Inflammatory macrophage treated with lipopolysaccharide for 1 hour (primary cell): ENCODE measurements at places on chromosomes 1 and 21.

GRCh38 chr1:219542828-219543518 lies 69.9 kb downstream of the ZC3H11B start:
- DNase-seq = no peak

DNA sequence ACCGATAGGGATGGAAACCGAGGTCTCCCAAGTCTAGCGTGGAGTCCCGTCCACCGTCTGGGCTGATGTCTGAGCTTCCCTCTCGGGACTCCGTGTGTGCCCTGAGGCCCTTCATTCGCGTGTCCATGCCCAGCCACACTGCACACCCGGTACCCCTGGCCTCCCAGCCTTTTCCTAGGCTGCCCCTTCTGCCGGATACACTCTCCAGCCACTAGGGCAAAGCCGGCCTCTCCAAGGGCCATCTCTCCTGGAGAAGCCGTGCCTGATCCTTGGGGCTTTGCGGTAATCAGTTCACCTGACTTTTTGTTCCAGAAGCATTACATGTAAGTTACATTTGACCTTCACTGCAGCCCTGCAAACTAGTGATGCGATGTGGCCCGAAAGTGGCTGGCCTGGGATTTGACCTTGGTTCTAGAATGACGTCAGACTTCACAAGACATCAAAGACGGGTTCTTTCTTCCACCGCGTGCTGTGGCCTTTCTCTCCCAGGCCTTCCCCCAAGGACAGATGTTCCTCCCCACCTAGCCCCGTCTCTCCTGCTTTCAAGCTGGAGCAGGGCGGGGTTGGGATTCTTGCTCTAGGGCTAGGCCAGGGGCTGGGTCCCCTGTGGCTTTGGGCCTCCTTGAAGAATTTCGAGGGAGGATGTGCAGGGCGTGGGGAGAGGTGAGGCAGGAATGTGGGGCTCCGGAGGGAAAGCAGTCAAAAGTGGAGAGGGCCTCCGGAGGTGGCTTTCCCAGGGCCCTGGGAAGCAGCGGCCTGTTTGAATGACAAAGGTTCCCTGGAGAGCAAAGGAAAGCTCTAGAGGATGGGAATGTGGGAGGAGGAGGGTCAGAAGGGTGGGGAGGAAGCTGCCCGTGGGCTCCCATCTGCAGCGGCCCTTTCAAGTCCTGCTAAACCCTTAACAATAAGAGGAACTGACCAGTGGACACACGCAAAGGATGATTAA lies 49.7 kb upstream of the SLC2A1 start:
- no peak for DNase-seq

DNA sequence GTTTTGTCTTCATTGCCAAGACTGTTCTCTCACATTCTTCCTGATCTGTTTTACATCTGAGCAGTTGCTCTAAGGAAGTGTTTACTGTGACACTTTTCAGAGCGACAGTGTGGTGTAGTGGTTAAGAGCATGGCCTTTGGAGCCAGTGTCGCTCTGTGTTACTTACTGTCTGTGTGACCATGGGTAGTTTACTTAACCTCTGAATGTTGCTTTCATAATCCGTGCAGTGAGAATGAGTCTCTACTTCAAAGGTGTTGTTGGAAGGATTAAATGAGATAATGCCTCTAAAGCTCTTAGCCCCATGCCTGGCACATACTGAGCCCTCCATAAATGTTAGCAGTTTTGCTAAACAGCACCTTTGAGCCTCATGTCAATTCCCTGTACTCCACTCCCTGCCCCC lies 35.9 kb upstream of the ZFP69B start:
- no peak for DNase-seq

DNA sequence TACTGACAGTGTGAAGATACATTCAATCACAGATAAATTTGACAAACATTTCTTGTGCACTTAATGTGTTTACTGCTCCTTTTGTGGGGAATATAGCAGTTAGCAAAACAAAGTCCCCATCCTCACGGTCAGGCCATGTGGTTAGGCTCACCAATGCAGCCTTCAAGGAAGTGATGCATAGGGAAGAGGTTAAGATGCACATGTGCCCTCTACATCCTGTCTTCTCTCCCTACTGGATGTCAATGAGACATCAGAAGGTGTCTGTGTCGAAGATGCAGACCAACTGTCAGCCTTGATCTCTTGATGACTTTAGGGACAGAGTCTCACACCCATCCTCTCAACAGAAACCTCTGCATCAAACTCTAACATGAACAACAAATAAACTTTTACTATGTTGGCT lies 78.7 kb downstream of the FH start:
- no peak for DNase-seq

DNA sequence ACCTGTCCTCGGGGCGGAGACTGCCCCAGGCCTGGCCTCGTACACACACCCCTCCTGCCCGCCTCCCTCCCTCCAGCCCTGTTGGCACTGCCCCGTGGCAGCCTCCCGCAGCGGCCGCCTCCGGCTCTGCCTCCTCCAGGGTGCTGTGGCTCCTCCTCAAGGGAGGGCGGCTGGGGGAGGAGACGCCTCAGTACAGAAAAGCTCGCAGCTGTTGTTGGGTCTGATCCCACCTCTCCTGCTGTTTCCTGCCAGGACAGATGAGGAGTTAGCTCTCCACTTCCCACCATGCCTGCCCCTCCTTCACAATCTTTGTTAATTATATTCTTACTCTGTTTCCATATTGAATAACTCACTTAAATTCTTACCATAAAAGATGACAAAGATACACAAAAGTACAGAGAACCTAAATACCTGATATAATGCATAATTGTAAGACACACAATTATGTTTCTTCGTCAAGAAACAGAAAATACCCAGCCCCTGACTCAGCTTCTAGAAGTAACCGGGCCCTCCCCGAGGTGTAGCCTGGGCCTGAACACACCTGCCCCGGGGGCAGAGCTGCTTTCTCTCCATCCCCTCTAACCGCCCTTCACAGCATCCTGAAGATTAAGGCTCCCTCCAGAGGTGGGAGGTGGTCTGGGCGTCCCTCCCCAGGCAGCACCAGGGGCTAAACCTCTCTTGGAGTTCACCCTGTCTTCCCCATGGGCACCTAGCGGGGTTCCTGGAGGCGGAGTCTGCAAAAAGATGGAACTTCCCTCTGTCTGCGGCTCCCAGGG lies 30.6 kb upstream of the COL6A1 start:
- DNase-seq = no peak

GRCh38 chr1:32063261-32063681 lies 9.5 kb upstream of the TMEM39B start:
- peak; percentile 56 for DNase-seq

DNA sequence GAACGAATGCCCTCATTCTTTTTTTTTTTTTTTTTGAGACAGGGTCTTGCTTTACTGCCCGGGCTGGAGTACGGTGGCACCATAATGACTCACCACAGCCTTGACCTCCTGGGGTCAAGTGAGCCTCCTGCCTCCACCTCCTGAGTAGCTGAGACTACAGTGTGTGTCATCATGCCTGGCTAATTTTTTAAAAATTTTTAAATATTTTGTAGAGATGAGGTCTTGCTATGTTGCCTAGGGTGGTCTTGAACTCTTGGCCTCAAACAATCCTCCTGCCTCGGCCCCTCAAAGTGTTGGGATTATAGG lies 69.4 kb downstream of the ALG14 start:
- no peak for DNase-seq

- DNase-seq = no peak
These were observed 3.8 kb upstream of the INKA2 start for GRCh38 chr1:111742938-111743549.

DNA sequence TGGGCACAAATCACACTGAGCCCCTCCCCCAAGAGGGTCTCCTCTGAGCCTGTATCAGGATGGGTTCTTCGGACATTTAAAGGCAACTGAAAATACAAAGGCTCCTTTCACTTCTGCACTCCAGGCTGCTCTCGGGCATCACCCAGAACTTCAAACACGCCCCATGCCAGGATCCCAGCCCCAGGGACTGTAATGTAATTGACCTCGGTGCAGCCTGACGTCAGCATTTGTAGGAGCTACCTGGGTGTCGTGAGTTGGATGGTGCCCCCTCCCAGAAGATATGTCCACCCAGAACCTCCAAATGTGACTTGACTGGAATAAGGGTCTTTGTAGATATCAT lies 95.2 kb downstream of the PSMG1 start:
- DNase-seq = no peak

- no peak for DNase-seq
These were observed 231.0 kb downstream of the RERE start for GRCh38 chr1:8586438-8586837.

GRCh38 chr1:234686035-234686434 lies 76.1 kb upstream of the IRF2BP2 start:
- DNase-seq = no peak

GRCh38 chr1:192830595-192831246 lies 21.9 kb downstream of the RGS2 start:
- no peak for DNase-seq

DNA sequence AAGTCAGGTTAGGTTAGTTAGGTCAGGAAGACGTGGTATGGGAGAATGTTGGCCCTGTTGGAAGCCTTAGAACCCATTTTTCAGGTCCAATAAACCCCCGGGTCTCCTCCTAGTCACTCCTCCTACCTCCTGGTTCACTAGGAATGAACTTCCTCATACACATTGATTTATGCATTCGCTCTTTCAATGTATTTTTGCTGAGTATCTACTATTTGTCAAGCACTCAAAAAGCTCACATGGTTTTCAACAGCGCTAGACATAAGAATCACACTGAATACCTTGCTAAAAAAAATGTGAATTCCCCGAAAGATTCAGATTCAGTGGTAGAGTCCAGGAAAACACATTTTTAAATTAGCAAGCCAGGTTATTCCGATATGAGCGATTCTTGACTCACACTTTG lies 85.8 kb upstream of the LRRN2 start:
- no peak for DNase-seq

DNA sequence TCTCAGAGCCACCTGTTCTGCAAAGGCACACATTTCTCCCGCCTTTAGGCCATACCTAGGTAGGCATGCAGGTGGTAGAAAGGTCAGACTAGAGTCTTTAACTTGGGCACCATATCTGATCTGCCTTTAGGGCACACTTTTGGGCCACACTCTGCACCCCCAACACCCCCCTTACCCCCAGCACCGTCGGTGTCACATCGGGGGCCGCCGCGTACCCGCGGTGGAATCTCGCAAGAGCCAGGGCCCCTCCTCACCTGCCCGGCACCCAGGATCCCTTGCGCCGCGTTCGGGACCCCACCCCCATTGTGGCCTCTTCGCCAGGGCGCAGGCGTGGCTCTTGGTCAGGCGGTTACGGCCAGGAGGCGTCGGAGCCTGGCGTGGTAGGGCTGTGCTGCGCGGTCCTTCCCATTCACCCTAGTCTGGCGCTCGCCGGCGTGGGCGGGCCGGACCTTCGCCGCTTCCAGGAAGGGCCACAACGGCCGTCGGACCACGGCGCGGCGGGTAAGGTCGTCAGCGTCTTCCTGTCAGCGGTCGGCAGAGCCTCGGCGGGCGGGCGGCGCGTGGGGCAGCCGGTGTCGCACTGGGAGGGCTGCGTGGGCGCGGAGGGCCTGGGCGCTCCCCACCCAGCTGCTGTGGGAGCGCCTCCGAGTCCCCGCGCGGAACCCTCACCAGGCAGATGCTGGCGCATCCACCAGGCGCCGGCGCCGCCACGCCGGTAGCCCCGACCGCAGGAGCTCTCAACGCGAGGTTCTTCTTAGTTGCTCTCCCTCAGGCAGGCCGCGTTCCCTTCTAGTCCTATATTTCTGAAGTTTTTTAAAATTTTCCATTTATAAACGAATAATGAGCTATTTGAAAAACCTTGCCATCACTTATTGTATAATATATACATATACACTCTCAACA lies at the start of gene DNAH14:
Gene DNAH14, plus strand, starts transcription at position 341 of the 903 bp plus-strand sequence. CDS start 23,028 bp downstream, outside the sequence.
- DNase-seq = peak; percentile 62

DNA sequence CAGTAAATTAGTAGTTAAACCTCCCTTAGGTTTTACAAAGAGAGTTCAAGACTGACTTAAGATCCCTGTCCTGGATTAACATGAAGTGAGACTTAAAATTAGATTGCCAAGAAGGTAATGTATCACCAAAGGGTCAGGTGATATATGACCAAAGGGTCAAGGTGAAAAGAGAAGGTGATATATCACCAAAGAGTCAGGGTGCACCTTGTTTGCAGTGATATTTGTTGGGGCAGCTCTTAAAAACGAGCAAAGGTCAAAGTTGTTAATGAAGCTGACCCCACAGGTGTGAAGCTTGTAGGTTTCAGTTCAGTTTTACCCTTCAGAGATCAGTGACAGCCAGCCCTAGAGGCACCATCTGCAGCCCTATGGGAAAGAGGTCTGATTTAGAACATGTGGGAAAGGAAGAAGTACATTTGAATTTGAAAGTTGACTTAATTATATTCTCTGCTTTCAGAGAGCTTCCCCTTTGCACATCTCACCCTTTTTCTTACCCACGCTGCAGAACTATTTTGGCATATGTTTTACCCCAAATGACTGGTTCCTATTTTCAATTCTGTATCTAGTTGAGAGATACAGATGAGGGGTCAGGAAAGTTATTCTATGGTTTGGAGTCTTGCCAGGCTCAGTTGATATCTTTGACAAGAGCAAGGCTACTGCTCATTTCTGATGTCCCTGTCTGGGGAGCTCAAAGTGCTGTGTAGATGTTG lies 170.8 kb downstream of the S1PR1 start:
- no peak for DNase-seq

GRCh38 chr1:67748630-67749029 lies 63.6 kb downstream of the GADD45A start:
- DNase-seq = peak; percentile 82

GRCh38 chr1:77412069-77412819 lies 130.4 kb downstream of the AK5 start:
- peak; percentile 18 for DNase-seq

- peak; percentile 24 for DNase-seq
These were observed 8.9 kb downstream of the XKR8 start for GRCh38 chr1:27968692-27969091.

- DNase-seq = no peak
These were observed 64.6 kb downstream of the GRIK1 start for GRCh38 chr21:29875036-29875716.

DNA sequence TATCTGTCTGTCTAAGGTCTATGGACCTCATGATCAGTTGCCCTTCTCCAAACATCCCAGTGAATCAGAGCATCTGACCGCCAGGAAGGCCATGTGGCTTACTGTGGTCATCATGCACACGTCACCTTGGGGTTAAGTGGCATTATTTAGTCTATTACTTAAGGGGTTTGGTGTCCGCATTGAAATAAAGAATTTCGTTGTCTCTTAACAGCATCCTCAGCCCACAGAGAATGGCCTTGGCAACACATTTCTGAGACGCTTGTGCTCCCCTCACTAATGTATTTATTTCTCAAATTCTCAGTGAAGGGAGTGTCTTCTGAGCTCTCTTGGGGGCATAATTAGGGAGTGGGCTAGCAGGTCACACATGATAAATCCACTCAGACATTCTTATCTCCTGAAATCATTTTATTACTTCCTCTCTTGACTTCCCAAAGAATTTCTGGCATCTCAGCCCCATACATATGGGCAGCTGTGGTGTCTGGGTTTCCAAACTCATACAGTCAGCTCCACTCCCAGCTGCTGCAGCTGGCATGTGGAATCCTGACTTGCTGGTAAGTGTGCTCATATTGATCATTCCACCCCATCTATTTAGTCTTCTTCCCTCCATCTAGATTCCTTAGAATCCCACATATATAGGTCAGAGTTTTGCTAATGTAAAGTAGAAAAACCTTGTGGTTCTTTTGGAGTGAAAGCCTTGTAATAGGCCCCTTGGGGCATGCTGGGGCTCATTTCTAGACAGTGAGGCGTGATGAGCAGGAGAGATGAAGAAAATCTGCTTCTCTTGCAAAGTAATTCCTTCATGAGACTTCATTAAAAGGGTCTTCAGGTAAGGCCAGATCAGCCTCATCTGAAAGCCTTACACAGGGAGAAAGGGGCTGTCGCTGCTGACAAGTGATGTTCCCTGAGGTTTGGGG lies 110.5 kb downstream of the HHAT start:
- DNase-seq = no peak
